Common myeloid progenitor, CD34-positive (primary cell): ENCODE measurements at places on chromosomes 11 and 22.
A peak's percentile ranks its signal among the peaks of the same experiment; 100 is the strongest.

- peak; percentile 82 for DNase-seq
Measured at GRCh38 chr11:32894149-32894827, 1.7 kb downstream of the QSER1 start.

DNA sequence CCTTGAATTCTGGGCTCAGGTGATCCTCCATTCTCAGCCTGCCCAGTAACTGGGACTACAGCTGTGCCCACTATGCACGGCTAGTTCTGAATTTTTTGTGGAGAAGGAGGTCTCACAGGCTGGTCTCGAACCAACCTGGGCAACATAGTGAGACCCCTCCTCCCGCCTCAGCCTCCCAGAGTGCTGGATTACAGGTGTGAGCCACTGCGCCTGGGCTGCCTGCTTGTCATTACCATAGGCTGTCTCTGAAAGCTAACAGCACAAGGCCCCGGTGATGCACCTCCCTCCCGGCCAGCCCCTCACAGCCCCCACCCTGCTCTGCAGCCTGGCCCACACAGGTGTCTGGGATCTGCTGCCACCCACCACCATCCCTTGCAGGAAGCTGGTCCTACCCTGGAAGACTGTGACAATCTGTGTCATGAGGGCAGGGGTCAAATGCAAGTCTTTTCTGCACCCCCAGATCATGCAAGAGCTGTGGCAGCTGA, 82.4 kb downstream of the DGCR2 start:
- DNase-seq = no peak

DNA sequence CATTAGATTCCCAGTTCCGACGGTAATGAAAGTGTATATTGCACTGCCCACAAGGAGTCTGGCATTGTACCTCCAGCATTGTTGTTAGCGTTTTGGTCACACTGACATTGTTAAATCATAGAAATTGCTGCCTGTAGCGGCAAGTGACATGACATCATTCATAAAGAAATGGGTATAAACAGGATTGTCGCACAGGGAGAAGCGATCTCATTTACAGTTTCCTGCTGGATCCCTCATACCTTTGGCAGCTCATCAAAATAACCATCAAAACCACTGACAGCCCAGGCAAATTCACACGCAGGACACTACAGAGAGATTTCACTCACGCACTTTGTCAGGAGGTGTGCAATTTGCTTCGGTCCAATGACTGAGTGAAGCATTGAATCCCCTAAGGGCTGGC, 3.5 kb downstream of the HTR3B start:
- no peak for DNase-seq

DNA sequence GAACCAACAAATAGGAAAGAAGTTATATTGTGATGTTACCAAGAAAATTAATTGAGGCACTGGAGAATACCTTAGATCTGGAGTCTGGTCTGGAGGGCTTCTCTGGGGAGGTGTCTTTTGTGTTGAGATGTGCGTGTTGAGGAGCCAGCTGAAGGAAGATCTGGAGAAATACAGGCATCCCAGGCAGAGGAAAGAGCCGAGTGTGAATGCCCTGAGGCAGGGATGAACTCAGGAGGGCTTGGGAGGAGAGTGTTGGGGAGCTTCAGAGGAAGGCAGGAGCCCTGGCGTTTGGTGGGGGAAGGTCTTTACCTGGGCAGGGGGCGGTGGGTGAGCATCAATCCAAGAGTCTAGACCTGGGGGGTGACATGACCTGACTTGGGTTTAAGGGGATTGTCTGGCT, 13.1 kb downstream of the SYNGR1 start:
- no peak for DNase-seq

DNA sequence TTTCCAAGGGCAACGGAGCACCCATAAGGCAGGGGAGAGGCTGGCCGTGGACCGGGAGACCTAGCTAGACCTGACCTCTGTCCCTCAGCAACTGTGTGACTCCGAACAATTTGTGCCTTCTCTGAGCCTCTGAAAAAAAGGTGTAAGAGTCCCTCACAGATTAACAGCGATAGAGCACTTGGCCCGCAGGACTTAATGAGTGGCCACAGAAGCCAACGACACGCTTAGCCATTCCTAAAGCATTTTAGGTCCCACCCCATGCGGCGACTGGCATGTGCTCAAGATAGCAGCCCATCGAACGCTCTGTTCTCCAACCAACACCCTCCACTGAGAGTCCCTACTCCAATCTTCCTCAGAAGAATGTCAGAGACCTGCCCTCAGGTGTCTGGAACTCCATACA, 1.5 kb downstream of the SULT4A1 start:
- no peak for DNase-seq

DNA sequence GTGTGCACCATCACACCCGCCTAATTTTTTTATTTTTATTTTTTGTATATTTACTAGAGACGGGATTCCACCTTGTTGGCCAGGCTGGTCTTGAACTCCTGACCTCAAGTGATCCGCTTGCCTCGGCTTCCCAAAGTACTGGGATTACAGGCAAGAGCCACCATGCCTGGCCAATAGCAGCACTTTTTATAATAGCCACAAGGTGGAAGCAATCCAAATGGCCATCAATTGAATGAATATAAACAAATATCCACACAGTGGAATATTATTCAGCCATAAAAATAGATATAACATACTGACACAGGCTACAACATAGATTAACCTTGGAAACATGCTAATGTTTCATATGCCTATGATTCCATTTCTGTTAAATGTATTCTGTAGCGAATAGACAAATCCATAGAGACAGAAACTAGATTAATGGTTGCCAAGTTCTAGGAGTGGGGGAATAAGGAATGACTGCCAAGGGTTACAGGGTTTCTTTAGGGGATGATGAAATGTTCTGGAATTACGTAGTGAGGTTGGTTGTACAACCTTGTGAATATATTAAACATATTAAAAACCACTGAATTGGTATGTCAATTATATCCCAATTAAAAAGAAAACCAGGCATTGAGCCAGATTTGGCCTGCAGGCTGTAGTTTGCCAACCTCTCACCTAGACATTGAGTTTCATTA, 4.8 kb downstream of the VPS51 start:
- DNase-seq = no peak

DNA sequence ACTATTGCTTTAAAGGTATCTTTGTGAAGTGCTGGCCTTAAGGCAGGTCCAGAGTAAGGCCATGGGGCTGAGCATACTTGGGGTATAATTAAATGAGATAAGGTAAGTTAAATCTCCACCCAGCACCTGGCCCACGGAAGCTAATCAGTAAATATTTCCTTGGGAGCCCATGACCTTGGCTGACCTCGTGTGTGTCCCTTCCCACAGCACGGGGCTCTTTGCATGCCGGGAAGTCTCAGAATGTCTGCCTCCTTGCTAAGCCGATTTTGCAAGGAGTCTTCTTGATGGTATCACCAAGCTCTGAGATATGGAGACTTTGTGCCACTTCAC, 46.5 kb downstream of the ADM start:
- no peak for DNase-seq

DNA sequence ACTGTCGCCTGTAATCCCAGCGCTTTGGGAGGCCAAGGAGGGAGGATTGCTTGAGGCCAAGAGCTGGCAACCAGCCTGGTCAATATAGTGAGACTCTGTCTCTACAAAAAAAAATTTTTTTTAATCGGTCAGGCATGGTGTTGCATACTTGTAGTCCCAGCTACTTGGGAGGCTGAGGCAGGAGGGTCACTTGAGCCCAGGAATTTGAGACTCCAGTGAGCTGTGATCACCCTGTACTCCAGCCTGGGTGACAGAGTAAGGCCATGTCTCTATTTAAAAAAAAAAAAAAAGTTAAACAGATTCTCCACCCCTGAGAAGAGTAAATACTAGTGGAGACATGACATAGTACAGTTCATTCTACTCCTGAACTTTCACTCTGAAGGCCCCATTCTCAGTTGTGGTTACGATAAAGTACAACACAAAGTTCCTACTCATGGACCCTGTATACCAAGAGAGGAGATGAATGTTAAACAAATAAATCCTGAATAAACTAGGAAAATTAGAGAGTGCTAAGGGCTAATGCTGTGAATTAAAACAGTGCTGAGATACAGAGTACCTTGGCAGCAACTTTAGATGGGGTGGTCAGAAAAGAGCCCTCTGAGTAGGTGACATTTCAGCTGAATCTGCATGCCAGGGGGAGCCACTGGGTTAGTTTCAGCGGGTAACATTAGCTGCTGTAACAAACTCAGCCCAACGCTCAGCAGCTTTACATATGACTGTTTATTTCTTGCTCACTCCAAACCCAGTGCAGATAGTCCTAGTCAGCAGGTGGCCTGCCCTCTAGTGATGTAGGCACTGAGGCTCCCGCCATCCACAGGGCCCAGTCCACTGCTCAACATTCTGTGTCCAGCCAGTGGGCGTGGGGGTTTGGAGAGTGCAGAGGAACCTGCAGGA, 75.1 kb downstream of the DBX1 start:
- DNase-seq = no peak

GRCh38 chr11:16359369-16359768, 3.0 kb upstream of the SOX6 start:
- DNase-seq = no peak

GRCh38 chr11:74593463-74593862, 1.1 kb downstream of the POLD3 start:
- DNase-seq = no peak

GRCh38 chr11:45984192-45984591, 61.7 kb downstream of the LARGE2 start:
- no peak for DNase-seq

GRCh38 chr11:131691181-131692041, 321.0 kb downstream of the NTM start:
- peak; percentile 83 for DNase-seq

DNA sequence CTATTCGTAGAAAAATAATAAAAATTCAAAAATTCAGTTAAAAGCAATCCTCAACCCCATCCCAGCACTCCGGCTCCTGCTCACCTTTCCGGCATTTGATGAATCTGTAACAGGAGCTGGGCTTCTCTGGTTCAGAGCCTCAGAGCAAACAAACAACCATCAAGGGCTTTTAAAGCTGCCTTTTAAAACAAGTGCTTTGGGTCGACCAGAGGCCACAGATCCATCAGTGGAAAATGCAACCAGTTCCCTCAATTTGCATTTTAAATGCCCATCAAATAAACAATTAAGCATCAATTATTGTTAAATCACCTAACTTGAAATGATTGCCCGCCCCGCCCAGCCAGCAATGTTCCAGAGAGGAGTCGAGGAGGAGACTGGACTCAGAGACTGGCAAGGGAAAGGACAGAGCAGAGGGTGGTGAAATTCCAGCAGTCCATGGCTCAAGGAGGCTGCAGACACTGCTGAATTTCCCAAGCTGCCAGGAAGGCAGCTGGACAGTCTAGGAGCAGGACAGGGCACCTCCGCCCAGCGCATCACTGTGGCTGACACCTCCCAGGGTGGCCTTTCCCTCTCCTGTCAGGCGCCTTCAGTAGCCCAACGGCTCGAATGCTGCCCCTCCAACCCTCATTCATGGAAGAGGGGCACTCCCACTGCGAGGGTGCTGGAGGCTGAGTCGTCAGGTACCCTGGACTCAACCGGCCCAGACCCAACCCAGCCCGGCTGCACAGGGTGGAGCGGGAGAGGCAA, 7.5 kb downstream of the FXYD6 start:
- no peak for DNase-seq

GRCh38 chr11:57279116-57279515, 42.1 kb upstream of the APLNR start:
- DNase-seq = no peak

DNA sequence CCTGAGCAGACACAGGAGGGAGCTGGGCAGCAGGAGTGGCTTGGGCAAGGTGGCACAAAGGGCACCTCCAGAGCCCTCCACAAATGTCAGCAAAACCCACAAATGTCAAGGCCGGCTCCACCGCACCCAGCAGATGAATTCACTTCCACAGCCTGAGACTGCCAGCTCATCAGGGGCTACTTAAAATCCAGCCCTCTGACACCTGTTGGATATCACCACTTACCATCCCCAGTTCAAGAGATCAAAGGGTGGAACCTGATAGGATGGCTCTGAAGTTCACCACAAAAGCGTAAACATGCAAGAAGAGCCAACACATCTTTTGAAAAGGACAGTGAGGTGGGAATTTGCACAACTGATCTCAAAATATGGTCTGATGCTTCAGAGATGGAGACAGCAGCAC, 168.6 kb upstream of the GRK3 start:
- no peak for DNase-seq

GRCh38 chr22:49735411-49735900, 92.2 kb downstream of the BRD1 start:
- no peak for DNase-seq

DNA sequence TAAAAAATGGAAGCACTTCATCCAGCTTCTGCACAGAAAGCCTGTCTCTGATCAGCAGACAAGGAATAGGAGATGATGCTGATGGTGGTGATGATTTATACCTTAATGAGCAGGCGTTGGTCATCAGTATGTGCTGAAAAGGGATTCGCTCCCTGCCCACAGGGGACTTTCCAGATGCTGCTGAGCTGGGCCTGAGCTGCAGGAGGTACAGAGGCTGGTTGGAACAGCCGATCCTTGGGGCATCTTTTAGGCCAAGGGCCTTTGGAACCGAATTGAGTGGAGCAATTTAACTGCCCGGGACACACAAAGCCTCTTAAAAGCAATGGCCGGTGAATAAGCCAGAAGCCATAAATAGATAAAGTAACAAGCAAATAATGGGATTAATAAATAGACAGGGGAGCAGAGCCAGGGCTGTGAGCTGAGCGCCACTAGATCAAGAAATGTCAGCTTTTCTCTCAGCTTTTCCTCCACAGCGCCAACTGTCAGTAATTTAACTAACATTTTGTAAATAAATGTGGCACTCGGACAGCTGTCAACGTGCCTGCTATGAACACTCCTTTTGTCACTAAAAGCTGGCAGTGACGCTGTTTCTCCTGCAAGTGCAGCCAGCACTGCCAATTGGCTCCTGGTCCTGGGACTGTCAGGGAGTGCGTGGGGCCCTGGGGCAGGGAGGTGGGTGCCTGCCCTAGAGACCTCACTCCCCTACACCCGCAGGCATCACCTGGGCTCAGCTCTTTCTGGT, 562.3 kb downstream of the NTM start:
- no peak for DNase-seq

GRCh38 chr11:92558323-92558722, 333.7 kb downstream of the FAT3 start:
- no peak for DNase-seq

DNA sequence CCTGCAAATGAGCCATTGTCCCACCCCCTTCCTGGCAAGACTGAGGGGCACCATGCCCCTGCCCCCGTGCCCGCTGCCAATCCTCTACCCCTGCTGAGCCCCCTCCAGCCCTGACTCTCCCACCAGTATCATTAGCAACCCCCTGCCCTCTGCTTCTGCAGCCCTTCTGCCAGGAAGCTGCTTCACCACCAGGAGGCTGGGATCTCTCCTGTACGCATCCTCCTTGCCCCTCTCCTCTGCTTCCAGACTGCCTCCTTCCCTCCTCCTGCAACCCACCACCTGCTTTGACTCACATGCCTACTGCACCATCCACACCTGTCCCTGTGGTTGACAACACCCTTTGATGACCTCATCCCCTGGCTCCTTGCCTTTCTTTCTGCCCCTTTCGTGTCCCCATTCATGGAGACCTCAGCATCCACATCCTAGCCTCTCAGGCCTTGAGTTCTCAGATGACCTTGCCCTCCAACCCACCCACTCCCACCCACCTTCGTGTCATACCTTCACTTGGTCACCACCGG, 13.4 kb upstream of the PNPLA3 start:
- no peak for DNase-seq

- no peak for DNase-seq
Measured at GRCh38 chr22:30205281-30206115, 41.1 kb downstream of the LIF start.
